Naive B cell (primary cell): ENCODE measurements at places on chromosomes 12 and 14. TPM values are rescaled to one million over a fixed set of nuclear protein-coding genes. Genes with fewer than 3 reads are reported as not detected.

DNA sequence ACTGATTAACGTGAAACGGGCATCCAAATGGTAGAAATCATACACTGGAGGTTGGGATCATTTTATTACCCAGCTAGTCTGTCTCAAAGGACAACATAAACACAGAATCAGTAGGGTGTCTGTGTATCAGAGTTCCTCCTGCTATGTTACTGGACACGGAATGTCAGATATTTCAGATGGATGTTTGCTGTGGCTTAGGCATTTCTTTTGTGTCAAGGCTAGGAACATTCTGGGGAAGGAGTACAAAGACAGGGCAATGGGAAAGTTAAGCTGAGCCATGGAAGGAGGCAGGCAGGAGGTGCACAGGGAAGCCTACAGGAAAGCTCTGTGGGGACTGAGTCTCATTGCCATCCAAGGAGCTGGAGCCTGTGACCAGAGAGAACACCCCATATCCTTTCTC is 254.6 kb downstream of the C12orf75 start:
- DNase-seq: no peak

DNA sequence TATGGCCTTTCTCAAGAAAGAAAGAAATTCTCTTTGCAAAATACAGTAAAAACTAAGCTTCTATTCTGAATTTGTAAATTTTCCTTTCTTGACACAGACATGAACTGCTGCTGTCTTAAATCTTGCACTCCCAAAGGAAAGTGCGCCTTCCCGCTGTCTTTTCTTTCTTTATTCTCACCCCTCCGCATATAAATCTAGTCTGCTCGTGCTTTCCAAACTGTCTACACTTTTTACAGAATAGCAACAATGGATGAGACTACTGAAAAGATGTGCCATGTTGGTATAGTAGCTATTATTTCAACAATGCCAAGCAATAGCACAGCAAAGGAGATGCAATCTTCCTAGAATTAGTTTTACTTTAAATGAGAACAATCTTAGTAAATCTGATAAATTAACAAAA is 328.8 kb upstream of the PDE3A start:
- no peak for DNase-seq

ACACB gene
- 3.0 TPM for polyA plus RNA-seq

OR6C4 gene
- polyA plus RNA-seq: not detected

DNA sequence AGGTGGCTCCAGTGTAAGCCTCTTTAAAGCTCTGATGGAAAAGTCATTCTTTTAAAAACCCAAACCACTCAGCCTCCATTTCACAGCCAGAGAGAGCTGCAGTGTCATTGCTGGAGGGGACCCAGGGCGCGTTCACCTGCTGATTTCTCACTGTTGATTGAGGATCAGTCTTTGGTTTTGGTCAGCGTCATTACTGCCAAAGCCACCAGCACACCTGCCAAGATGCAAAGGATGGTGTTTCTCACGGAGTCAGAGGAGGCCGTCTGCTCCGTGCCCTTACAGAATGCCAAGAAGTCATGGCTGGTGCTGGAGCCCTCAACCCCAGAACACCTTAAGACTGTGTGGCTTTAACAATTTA is 32.8 kb upstream of the BATF start:
- DNase-seq: no peak

DNA sequence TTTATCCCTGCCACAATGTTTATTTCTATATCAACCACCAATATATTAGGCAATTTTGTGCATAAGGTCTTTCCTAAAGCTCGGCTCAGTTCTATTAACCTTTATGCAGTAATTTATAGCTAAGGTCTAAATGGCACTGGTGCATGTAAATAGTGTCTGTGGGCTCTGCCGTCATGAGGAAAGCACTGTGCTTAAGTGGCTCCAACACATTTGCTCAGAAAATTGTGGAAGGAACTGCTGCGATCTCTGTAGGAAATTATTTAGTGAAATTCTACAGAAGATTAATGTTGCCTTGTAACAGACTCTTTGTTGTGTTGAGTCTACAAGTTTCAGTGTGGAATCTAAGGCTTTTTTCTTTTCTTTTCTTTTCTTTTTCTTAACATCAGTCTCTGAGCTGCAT is 54.0 kb upstream of the EGLN3 start:
- no peak for DNase-seq

GRCh38 chr14:83575301-83575700 is 1954.6 kb upstream of the FLRT2 start:
- no peak for DNase-seq

- DNase-seq: no peak
These were observed 710.6 kb downstream of the SLC6A15 start for GRCh38 chr12:84201976-84202375.

- DNase-seq: no peak
These were observed 86.0 kb downstream of the PHLDA1 start for GRCh38 chr12:75945581-75945980.

ZNF410 gene
- 58.3 TPM for polyA plus RNA-seq

- no peak for DNase-seq
These were observed 12.2 kb upstream of the FOXG1 start for GRCh38 chr14:28754209-28754985.

GRCh38 chr12:22016982-22017381 is 29.0 kb upstream of the CMAS start:
- DNase-seq: no peak

DNA sequence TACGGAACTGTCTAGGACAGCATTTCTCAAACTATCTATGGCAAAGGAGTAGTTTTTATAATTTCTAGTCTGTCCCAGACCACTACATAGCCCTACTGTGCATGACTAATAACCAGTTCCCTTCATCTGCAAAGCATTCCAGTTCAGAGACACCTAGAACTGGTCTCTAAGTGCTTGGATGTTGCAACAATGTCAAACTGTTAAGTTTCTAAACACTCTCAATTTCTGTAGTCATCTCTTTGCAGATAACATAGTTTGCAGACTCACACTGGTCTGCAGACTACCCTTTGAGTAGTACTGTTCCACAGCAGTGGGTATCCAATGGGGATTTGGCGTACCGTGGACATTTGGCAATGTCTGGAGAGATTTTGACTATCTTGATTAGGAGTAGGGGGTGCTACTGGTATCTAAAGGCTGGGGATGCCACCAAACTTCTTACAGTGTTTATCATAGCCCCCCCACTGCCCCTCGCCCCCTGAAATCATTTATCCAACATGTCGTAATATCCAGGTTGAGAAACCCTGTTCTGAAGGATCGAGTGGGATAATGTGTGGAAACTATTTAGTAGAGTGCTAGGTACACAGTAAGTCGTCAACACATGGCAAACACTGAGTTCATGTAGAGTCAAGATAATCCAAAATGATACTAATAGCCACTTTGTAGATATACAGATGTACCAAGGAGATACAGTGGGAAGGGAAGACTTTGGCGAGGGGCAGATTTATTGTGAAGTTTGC is 1.7 kb downstream of the C12orf76 start:
- no peak for DNase-seq

DNA sequence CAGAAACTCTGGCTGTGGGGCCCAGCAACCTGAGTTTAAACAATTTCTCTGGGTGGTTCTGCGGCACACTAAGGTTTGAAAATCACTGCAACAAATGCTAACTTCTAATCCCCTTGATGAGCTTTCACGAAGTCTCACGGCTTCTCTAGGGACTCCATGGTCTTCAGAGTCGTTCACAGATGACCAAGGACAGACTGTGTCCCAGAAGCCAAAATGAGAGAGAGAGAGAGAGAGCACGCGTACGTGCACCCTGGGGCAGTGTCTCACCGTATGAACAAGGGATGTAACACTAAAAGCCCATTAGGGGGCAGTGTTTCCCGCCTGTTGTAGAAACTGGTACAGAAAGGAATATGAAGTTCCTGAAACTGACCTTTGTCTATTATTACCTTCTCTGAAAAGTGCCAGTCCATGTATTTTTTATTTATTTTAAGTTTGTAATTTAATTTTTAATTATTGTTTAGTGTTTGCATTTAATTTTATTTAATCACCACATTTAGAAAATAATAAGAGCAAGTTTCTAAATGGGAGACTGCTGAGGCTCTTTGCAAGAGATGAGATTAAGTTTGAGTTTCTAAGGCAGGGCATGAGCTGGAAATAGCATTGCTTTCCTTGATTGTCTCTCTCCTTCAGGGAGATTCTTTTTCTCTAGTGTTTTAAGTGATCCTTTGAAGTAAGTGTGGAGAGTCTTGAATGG is 3.4 kb downstream of the APOLD1 start:
- peak; percentile 67 for DNase-seq

DNA sequence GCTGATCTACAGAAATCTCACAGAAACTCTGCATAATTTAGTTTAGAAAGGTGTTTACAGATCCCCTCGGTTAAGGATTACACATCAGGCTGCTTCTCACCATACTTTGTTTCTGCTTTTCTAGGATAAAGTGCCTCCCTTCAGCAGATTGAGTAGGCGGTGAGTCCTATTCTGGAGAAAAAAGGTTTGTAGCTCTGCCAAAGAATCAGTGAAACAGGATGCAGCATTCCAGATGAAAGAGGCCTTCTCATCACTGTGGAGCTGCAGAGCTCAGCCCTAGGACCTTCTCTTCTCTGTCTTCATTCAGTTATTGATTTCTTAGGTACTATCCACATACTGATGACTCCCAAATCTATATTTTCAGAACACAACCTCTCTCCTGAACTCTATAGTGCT is 155.5 kb upstream of the KRR1 start:
- DNase-seq: no peak

DNA sequence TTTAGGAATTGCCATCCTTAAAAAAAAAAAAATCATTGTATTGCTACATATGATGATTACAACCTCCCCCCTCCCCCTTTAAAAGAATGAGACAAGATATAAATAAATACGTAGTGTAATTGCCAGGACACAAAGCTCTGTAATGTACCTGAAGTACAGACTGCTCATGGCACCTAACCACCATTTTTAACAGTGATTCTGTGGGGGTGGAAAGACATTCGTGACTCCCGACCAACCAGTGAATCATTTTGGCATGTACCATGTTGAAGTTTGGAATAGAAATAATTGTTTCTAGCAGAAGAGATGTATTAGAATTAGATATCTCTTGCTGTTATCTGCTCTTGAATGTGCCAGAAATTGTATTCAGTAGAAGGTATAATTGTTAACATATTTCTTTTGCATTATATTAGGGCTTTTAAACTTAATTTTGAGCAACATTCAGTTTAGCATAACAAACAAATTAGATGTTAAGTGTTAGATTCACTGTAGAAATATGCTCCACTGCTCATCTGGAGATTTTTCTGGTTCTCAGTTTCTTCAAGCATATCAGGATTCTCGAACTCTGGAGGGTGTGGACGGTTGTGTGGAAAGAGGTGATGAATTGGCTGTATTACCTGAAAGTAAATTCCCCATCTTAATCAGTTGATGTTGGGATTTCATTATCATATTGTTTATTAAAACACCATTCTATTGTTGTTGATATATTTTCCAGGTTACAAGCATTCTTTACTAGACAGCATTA is 31.1 kb downstream of the FRS2 start:
- DNase-seq: no peak

RFLNA gene
- polyA plus RNA-seq: not detected

FITM1 gene
- polyA plus RNA-seq: 0.54 TPM

DNA sequence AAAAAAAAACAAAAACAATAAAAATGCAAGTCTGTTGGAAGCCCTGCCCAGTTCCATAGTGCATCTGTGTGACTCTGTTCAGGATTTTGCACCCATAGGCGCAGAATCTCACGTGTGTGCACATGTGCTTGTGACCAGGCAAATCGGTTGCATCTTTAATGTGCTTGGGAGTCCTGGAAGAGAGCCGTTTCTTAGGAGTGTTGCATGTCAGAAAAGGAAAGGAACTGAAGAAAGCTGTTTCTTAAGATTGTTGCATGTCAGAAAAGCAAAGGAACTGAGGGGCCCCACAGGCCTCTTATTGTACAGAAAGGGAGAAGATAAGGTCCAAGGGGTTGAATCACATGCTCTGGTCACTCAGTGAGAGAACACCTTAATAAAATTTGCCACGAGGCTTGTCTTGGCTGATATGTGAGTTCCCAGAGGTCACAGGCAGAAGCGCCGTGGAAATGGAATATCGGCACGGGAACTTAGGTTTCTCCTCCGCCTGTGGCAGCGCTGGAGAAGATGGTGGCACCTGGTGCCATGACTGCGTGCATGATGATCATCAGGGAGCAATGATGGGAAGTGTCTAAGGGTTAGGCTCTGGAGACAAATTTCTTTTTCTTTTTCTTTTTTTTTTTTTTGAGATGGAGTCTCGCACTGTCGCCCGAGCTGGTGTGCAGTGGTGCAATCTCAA is 90.0 kb downstream of the LRRC74A start:
- DNase-seq: no peak

- DNase-seq: no peak
These were observed 31.1 kb downstream of the NRDE2 start for GRCh38 chr14:90300611-90301047.

- no peak for DNase-seq
These were observed 259.6 kb upstream of the RGS6 start for GRCh38 chr14:71672596-71672995.

GRCh38 chr12:24244801-24245200 is 295.3 kb upstream of the SOX5 start:
- DNase-seq: no peak

DNA sequence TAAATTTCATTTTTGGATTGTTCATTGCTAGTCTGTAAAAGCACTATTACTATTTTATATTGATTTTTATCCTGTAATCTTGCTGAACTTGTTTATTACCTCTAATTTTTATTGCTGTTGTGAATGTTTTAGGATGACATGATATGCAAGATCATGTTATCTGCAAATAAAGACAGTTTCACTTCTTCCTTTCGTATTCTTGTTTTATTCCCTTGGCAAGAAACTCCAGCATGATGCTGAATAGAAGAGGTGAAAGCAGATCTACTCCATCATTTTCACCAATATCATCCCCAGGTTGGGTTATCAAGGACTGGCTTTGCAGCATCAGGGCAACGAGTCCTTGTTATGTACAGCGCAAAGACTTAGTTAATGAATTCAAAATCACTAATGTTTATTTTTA is 2.7 kb upstream of the CLECL1 start:
- no peak for DNase-seq

GRCh38 chr12:49051373-49051764 is 9.2 kb downstream of the KMT2D start:
- no peak for DNase-seq

- no peak for DNase-seq
These were observed 412.4 kb downstream of the PCNX1 start for GRCh38 chr14:71319666-71320065.

DNA sequence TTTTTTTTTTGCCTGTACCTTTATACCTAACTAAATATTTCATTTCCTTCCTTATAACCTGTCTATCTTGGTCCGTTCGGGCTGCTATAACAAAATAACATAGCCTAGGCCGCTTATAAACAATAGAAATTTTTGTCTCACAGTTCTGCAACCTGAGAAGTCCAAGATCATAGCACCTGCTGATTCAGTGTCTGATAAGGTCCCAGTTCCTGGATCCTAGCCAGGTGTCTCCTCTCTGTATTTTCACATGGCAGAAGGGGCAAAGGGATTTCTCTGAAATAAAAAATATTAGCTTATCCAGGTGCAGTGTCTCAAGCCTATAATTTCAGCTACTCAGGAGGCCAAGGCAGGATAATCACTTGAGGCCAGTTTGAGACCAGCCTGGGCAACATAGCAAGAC is 1046.6 kb upstream of the USP15 start:
- no peak for DNase-seq

AMDHD1 gene
- 0.85 TPM for polyA plus RNA-seq

TSPAN31 gene
- 57.0 TPM for polyA plus RNA-seq

SART3 gene
- polyA plus RNA-seq: 43.6 TPM

ISM2 gene
- polyA plus RNA-seq: not detected

GRCh38 chr14:95258754-95259593 is 60.7 kb downstream of the CLMN start:
- no peak for DNase-seq

CNTN1 gene
- polyA plus RNA-seq: not detected

IRAK3 gene
- polyA plus RNA-seq: 2.1 TPM

GRCh38 chr12:26696048-26696612 is 136.9 kb downstream of the ITPR2 start:
- no peak for DNase-seq

- DNase-seq: no peak
These were observed 10.2 kb downstream of the ARHGDIB start for GRCh38 chr12:14950982-14951746.
